CD4-positive, alpha-beta T cell treated with Interleukin-17A for 4 hours (primary cell): ENCODE measurements at places on chromosomes 7 and 10.

GRCh38 chr10:14543046-14543903 is 212.6 kb upstream of the FRMD4A start:
- peak; percentile 48 for DNase-seq

DNA sequence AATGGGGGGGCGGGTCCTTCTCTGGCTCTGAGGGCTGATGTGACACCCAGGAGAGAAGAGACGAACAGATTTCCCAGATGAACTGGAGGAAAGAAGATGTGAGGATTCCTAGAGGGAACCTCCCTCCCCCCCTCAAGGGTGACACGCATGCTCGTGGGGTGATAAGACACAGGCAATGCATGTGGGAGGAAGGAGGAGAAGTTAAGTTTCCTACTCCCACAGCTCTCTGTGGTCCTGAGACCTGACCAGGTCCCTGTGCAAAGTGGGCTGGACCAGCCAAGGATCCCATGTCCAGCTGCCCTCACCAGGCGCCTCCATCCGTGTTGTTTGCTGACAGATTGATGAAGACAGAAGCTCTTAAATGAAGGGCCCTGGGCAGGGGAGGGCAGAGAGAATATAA is 112.6 kb downstream of the SH3PXD2A start:
- no peak for DNase-seq

GRCh38 chr10:55048830-55049498 is 247.9 kb upstream of the PCDH15 start:
- no peak for DNase-seq

GRCh38 chr7:82964150-82964882 is 198.4 kb downstream of the PCLO start:
- DNase-seq = no peak

GRCh38 chr7:64873155-64873500 is 29.9 kb upstream of the ZNF273 start:
- DNase-seq = no peak

GRCh38 chr10:99330347-99330924 is 1.3 kb downstream of the CNNM1 start:
- no peak for DNase-seq

- DNase-seq = no peak
Measured at GRCh38 chr7:73452999-73453635, 19.5 kb downstream of the FZD9 start.

DNA sequence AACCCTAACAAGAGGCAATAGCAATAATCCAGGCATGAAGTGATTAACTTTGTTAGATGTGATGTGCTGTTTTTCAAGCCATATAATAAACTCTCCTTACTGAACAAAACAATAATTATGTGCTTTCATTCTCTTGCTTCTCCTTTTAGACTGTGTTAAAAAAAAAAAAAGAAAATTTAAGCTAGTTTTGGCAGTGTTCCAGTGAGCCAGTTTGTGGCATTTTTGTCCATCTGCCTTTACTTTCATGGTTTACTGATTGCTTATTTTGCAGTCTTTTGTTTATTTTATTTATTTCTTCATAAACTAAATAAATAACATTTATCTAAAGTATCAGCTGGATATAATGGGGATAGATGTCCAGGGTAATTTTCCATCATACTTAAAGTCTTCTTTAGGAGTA is 625.3 kb downstream of the CNTNAP2 start:
- no peak for DNase-seq

DNA sequence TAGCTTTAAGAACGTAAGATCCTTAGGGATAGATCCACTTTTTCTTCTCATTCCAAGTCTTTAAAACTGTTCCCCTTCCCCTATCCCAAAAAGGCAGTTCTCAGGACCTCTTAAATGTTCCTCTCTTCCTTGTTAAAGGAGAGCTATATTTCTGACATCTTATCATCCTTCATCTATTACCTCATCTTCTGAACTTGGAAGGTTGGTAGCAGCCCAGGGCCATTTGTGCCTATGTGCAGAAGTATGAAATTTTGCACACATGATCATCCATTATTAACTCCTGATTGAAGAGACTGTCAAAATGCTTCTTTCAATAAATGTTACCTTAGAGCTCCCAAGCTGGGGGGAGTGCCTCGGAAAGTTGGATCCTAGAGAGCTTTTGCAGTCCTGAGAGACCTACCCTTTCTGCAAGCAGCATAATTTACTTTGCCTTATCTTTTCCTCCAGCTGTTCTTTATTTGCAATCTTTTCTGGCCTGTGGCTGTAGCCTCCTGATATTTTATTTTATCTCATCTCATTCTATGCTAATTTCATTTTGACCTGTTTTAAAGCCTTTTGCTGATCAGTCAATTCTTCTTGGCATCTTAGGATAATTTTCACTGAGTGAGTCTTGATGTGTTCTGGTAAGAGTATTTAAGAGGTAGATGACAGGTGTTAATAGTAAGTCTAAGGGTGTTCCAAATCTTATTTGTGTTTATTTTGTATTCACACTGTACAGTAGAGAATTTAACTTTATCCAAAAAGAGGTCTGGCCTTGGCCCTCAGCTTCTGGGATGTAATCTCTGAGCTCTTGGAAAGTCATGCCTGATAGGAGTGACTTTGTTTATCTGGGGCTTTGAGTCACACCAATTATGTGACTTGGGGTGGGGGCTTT is 135.0 kb upstream of the PDLIM1 start:
- no peak for DNase-seq

DNA sequence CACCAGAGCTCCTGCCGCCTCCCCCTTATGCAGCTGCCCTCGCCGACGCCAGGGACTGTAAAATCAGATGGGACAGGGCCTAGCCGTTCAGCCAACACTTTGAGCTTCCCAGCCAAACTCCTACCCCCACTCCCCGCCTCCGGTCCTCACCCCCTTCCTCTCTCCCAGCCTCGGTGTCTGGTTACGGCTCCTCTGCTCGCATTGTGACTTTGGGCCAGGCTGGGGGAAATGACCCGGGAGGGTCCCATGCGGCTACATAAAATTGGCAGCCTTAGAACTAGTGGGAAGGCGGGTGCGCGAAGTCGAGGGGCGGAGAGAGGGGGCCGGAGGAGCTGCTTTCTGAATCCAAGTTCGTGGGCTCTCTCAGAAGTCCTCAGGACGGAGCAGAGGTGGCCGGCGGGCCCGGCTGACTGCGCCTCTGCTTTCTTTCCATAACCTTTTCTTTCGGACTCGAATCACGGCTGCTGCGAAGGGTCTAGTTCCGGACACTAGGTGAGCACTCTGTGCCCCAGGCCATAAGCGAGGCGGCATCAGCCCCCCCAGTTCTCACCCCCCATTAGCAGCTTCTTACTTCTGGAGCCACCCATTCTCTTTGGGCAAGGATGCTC is at the start of gene KAZALD1:
KAZALD1 (plus strand) TSS at position 366 of the 608 bp plus-strand sequence. CDS start 604 bp downstream, outside the sequence.
- no peak for DNase-seq

GRCh38 chr7:30172451-30172850 is 37.7 kb downstream of the MTURN start:
- no peak for DNase-seq

- no peak for DNase-seq
Measured at GRCh38 chr7:36565792-36566356, 158.4 kb downstream of the AOAH start.

GRCh38 chr10:12771981-12772760 is 229.3 kb downstream of the CCDC3 start:
- DNase-seq = no peak

GRCh38 chr7:74573512-74573911 is 84.0 kb upstream of the GTF2I start:
- no peak for DNase-seq

GRCh38 chr10:4108693-4109092 is 323.7 kb upstream of the KLF6 start:
- no peak for DNase-seq

DNA sequence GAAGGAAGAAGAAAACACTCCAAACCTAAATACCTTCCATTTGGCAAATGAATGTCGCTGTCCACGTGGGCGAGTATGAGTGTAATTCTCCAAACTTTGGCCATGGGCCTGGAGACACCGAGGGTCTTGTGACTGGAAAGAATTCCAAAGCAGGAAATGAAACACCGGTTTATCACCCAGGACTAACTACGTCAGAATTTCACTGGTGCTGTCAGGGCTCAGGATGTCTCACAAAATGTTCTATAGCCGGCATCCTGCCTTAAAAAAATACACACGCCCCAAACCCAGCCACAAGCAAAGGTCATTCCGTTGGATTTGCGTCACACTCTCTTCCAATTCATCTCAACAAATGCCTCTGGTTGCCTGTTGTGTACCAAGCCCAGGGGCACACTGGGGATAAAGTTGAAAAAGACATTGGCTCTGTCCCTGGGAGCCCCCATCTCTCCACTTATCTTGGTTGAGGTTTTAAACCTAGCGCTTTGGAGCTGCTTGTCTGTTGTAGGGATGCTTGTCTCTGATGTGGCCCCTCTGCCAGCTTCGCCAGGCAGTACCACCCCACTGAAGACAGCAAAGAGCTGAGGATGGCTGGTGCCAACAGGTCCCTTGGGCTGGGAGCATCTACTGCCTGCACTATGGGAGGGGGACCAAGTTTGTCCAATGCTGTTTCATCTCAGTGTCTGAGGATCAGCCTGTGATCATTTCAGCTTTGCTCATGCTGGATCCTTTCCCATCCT is 31.2 kb downstream of the GSTO2 start:
- DNase-seq = no peak

- no peak for DNase-seq
Measured at GRCh38 chr7:90604383-90604782, 8.3 kb downstream of the CDK14 start.

DNA sequence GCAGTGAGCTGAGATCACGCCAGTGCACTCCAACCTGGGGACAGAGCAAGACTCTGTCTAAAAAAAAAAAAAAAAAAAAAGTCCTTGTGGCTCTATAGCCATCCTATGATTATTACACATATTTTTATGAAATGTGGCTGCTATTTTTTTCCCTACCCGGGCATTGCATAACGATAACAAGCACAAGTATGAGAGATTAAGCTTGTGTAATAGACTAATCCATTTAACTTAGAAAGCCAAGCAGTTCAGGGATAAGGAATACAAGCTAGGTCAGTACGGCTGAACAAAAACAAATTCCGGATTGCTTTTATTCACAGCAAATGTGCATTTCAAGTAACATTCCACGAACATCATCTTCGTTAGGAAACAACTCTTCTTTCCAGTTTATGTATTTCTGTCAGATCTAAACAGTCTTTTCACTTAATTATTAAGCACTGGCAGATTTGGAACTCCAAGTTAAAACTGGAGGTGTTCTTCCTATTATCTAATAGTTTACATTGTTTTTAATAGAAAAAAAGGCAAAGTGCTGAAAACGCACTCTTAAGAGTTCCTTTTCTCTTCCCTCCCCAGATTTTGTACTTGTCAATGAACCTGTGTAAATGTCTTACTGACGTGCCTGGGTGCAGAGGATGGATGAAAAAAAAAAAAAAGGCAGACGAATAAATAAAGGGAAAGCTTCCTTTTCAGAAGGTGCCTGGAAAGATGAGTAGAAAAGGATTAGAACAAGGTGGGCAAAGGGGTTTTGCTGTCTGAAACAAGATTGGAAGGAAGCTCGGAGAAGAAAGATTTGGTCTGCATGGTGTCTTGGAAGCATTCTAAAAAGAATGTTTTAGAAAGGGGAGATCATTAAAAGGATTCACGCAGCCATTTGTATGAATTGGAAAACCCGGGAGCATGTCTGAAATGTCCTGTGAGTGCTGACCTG is 81.1 kb downstream of the PRTFDC1 start:
- DNase-seq = no peak

DNA sequence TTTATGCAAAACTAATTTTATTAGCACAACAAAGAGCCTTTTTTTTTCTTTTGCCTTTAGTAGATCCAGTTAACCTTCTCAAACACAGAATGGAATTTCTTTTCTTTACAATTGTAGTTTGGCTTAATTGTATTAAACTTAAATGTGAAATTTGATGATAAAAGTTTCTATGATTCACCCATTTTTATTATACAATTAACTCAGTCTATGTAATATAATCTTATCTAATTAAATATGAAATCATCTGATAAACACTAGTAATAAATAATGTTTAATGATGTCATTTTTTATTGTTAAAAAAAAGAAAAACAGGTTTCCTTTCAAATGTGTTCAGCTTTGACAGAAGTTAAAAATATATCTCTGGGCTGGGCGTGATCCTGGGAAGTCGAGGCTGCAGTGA is 559.1 kb downstream of the PHTF2 start:
- DNase-seq = no peak

DNA sequence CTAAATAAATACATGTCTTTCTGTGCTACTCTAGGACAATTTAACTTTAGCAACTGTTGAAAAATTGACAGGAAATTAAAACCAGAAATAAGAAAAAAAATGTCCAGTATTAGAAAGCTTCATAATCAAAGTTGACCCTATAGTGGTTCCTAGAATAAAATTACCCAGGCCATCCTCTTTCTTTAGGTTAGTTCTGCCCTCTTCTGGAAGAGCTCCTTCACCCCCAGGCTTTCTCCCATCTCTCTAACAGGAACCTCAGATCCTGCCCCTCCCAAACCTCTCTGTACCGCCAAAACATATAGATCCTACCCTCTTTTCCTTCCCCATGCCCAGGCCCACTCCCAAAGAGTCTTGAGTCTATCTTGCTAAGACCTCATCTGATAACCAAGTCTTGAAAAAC is 159.4 kb upstream of the CDK1 start:
- no peak for DNase-seq

DNA sequence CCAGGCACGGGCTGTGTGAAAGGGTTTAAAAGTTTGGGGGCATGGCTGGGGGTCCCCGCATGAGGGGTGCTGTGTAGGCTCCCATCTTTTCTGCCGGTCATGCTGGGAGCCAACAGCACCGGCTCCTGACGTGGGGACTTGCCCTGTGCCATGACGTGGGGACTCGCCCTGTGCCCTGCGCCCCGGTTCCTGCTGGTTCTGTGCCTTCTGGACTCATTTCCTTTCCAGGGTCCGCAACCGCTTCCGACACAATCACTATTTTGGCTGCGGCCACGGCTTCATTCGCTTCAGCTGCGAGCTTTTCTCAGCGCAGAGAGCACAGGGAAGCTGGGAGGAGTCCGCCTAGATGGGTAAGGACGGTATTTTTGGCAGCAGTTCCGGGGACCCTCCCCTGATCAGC is 7.6 kb upstream of the GIMAP8 start:
- DNase-seq = no peak

DNA sequence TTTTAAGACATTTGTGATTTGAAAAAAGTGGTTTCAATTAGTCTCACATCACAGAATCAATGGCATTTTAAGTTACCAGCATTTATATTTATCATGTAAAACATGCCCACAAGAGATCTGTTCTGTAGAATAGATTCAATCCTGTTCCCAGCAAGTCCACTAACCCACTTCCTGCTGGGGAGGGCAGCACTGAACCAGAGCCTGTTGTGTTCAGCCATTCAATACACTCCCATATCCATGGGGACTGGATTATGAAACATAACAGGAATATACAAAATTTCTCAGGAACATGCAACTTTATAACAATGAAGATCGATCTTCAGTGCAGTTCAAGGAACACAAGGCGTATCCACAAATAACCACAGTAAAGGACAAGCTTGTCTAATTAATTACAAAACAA is 24.4 kb upstream of the ANK3 start:
- DNase-seq = no peak

DNA sequence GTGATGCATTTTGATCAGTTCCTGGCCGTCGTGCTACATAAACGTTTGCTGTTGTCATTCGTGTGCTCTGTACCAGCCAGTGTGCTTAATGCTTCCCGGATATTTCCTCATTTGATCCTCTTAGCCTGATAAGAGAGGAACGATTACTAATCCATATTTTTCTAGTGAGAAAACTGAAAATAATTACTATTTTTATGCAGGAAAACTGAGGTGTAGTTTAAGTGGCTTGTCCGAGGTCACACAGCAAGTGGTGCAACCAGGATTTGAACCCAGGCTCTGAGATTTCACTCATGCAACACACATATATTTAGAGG is 650 bp upstream of the SORBS1 start:
- DNase-seq = no peak
